Thoracic aorta (tissue), 2 donors: ENCODE measurements at places on chromosomes 7 and 10. TPM values are rescaled to one million over a fixed set of nuclear protein-coding genes. Genes with fewer than 3 reads are reported as not detected.

The ABCB4 gene
- 1.4 TPM for total RNA-seq

GRCh38 chr7:683526-684205 is 42.8 kb upstream of the DNAAF5 start:
- H3K4me3 ChIP-seq, result no peak overlapping the region
- no peaks in the 10 kb centered on the region for H3K4me1 ChIP-seq
- H3K27me3 ChIP-seq, result no peaks in the 10 kb centered on the region
- H3K27ac ChIP-seq, result no peak overlapping the region

The EN2 gene
- total RNA-seq, result 0.27 TPM

- no peaks in the 10 kb centered on the region for H3K27me3 ChIP-seq
- DNase-seq, result no peak
- H3K4me3 ChIP-seq, result no peak overlapping the region
- peaks cover 43% of the 10 kb centered on the region for H3K36me3 ChIP-seq
- H3K4me1 ChIP-seq, result no peaks in the 10 kb centered on the region
- no peak overlapping the region for H3K27ac ChIP-seq
Observed at GRCh38 chr10:110591760-110592159, 24.3 kb downstream of the SMC3 start.

DNA sequence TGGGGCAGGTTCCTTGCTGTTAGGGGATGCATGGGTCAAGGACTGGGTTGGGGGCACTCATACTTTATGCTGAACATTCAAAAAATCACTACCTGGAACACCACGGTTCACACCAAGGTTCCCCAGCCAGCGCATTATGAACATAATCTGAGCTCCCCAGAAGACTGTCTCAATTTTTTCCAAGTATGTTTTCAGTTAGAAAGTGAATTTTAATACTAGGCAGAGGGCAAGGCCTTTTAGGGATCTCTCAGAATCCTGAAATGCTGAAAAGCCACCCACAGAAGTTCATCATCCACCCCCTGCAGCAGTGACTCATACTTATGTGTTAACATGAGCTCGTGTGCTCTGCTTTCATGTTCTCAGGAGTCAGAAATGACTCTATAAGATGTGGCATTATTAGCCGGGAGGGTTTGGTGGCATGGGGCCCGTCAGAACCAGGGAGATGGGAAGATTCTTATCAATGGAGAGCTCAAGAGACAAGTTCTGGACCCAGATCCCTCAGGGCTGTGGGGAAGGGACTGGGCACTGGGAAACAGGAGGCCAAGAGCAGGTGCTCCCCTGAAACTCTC is 185.2 kb upstream of the ITGB1 start:
- no peaks in the 10 kb centered on the region for H3K4me1 ChIP-seq
- H3K4me3 ChIP-seq, result no peak overlapping the region
- no peaks in the 10 kb centered on the region for H3K36me3 ChIP-seq

- no peak for DNase-seq
- H3K4me3 ChIP-seq, result no peak overlapping the region
- H3K27me3 ChIP-seq, result no peaks in the 10 kb centered on the region
- H3K36me3 ChIP-seq, result no peaks in the 10 kb centered on the region
Observed at GRCh38 chr7:148669927-148670326, 28.8 kb upstream of the CUL1 start.

The ITIH5 gene
- total RNA-seq, result 15.9 TPM

- no peak overlapping the region for H3K27ac ChIP-seq
- peaks cover 3% of the 10 kb centered on the region for H3K36me3 ChIP-seq
- no peak for DNase-seq
- H3K4me3 ChIP-seq, result no peak overlapping the region
- no peaks in the 10 kb centered on the region for H3K27me3 ChIP-seq
- H3K4me1 ChIP-seq, result no peaks in the 10 kb centered on the region
Observed at GRCh38 chr7:96266580-96266979, 55.3 kb downstream of the SLC25A13 start.

The GPR146 gene
- 20.3 TPM for total RNA-seq

The IRF5 gene
- total RNA-seq, result 25.0 TPM
